ENCODE measurements at places on chromosomes 5 and 9.

GRCh38 chr5:174177976-174178605 lies 132.6 kb downstream of the NSG2 start:
- DNase-seq = no peak

- DNase-seq = no peak
Measured at GRCh38 chr9:34381323-34381722, 4.6 kb upstream of the MYORG start.

DNA sequence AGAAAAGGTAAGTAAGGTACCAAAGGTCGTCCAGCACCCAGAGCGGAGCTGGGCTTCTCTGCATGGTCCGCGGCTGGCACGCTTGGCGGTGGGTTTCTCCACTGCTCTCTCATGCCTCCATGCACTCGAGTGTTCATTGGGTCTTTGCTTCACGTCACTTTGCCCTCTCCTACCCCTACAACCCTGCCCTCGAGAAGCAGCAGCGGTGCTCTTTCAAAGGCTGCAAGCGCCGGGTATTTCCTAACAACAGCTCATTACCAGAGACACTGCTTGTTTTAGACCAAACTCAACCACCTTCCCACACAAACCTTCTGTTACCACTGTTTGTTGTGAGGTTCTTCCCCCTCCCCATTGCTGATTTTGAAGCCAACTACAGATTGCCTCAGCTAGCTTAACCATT lies 21.5 kb upstream of the ZBTB34 start:
- DNase-seq = no peak

GRCh38 chr5:137887831-137888230 lies 1.4 kb upstream of the PKD2L2 start:
- DNase-seq = no peak

DNA sequence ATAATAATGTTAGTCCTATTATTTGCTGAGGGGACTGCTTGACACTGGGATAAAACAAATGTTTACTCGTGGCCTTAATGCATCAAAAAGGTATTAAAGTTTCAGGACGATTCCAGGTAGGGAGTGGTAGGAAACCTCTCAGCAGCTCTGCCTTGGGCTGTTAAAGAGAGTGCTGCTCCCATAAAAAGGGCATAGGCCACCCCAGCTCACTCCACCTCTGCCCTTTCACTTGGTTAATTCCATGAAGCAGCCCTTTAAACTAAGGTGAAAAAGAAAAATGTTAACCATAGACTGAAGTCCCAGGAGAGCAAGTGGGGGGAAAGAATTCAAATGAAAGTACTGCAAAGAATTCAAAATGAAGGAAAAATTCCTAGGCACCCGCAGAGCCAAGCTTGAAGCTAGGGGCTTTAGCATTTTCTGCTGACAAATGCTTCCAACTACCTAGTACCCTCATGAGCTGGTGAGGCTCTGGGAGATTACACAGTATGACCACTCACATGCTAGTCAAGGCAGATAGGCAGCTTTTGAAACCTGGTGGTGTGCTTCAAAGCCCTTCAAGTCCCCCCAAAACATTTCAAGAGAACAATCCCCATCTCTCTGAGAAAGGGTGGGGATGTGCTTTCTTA lies 8.5 kb downstream of the KLF9 start:
- DNase-seq = no peak

DNA sequence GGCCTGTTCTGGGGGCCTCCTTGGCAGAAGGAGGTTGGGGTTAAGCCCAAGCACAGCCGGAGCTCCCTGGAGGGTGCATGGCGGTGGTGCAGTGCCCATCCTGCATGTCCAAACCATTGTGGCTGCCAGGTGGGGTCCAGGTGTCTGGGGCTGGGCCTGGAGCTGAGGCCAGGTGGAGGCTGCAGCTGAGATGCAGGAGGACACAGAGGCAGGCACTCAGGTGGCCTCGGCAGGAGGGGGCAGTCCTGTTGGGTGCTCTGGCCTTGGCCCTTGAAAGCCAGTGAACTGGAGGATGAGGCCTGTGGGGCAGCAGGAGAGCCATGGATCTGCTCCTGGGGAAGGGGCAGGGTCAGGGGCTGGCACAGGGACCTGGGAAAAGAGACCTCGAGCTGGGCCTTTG lies 195.3 kb downstream of the OLFM1 start:
- no peak for DNase-seq

DNA sequence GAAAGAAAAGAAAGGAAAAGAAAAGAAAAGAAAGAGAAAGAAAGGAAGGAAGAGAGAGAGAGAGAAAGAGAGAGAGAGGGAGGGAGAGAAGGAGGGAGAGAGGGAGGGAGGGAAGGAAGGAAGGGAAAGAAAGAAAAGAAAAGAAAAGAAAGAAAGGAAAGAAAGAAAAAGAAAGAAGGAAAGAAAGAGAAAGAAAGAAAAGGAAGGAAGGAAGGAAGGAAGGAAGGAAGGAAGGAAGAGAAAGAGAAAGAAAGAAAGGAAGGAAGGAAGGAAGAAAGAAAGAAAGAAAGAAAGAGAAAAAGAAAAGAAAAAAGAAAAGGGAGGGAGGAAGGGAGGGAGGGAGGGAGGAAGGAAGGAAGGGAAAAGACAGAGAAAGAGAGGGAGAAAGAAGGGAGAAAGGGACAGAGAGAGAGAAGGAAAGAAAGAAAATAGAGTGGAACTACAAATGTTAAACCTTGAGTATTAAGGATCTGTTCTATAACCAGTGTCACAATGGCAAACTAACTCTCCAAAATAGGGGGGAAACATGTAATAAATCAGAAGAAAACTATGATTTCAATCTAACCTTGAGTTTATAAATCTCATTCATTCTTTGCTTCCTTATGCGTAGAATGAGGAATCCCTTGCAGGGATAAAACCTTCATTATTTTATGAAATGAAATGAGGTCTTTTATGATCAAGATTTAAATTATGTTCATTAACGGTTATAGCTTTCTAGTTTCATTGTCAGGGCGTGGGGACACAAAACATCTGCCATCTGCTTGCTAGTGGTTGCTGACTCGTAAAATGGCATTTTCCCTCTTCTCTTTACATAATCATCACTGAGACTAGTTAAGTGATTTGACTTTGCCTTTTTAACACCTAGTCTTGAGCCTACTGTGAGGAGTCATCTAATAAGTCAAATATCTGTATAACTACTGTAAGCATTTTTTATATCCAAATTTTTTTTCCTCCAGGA lies 40.7 kb upstream of the RAD23B start:
- DNase-seq = no peak

GRCh38 chr5:110809006-110809405 lies 70.2 kb downstream of the SLC25A46 start:
- DNase-seq = no peak

DNA sequence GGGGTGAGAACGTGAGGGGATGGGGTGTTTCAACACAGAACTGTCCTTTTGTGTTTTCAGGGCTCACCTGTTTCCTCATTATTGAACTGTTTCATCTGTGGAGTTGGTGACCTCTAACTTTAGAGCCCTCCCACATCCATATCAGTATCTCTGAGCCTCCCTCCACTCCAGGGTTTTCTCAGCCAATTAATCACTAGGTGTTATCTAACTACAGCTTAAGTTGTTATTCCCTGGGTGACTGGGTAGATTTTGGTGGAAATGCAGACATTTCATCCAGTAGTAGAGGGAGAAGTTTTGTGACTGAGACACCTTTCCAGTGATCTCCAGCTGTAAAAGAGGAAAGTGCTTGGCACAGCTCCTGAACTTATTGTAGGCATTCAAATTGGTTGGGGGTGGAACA lies 23.7 kb downstream of the PPP3R2 start:
- DNase-seq = no peak

DNA sequence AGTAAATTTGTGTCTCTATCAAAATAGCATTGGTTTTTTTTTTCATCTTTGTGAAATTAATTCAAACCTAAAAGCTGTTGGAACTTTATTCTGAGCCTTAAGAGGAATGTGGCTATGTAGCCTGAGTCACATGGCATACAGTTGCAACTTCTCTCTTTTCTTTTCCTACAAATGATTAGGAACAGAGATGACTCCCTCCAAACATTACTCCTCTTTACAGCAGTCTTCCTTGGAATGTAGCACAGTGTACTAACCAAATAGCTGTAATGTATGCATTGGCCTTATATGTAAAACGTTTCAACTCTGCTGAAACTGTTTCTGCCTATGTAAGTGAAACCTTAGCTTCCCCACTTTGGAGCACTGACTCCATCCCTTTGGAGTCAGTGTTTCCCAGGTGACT lies 100.9 kb upstream of the MAP1B start:
- DNase-seq = no peak

Measured in stimulated activated CD4-positive, alpha-beta T cell treated with anti-CD3 and anti-CD28 coated beads, TNF-alpha, amount 100 ng/mL, for 1 hour (primary cell).